ENCODE measurements at places on chromosomes 13 and 19.

DNA sequence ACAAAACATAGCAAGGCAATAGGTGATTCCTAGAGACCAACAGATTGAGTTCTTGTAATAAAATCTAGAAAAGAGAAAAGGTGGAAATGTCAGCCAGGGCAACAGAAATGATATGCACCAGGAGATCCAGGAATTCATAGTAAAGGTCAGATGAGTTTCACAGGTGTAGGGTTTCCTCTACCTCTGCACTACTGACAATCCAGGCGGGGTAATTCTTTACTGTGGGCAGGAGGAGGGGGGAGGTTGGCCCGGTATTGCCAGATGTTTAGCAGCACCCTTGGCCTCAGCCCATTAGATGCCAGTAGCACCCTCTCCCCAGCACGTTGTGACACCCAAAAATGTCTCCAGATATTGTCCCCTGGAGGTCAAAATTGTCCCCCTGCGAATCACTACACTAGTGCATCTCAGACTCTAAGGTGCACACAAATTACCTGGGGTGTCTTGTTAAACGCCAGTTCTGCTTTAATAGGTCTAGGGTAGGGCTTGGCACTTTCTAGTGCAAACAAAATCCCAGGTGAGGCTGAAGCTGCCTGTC, 3.5 kb upstream of the UBAC2 start:
- H3K27me3 ChIP-seq = no peaks in the 10 kb centered on the region
- no peak overlapping the region for H3K27ac ChIP-seq
- H3K4me1 ChIP-seq = no peaks in the 10 kb centered on the region
- no peak overlapping the region for H3K4me3 ChIP-seq
- no peaks in the 10 kb centered on the region for H3K36me3 ChIP-seq

- H3K27me3 ChIP-seq = no peaks in the 10 kb centered on the region
- no peaks in the 10 kb centered on the region for H3K36me3 ChIP-seq
- DNase-seq = no peak
- no peaks in the 10 kb centered on the region for H3K4me1 ChIP-seq
- no peak overlapping the region for H3K27ac ChIP-seq
Measured at GRCh38 chr19:40174092-40174491, 17.1 kb upstream of the MAP3K10 start.

DNA sequence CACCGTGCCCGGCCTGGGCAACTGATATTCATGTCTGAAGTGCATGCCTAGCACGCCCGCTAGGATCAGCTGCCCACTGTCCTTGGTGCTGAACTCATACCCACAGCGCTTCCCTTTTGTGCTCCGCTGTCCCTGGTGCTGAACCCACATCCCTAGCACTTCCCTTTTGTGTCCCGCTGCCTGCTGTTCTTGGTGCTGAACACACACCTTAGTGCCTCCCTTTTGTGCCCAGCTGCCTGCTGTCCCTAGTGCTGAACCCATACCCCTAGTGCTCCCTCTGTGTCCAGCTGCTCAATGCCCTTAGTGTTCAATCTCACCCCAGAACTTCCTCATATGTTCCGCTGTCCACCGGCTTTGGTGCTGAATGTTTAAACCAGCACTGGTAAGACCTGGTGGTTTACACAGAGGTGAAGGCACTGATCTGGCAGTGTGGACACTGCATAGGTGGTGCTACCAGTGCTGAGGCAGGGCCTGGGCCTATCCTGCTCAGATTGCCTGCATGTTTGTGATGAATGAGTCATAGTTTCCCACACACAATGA, 26.3 kb upstream of the SIGLEC11 start:
- H3K36me3 ChIP-seq = peaks cover 77% of the 10 kb centered on the region
- no peak overlapping the region for H3K4me3 ChIP-seq
- no peaks in the 10 kb centered on the region for H3K4me1 ChIP-seq
- H3K27ac ChIP-seq = no peak overlapping the region
- peak; percentile 80 for DNase-seq
- no peaks in the 10 kb centered on the region for H3K27me3 ChIP-seq

DNA sequence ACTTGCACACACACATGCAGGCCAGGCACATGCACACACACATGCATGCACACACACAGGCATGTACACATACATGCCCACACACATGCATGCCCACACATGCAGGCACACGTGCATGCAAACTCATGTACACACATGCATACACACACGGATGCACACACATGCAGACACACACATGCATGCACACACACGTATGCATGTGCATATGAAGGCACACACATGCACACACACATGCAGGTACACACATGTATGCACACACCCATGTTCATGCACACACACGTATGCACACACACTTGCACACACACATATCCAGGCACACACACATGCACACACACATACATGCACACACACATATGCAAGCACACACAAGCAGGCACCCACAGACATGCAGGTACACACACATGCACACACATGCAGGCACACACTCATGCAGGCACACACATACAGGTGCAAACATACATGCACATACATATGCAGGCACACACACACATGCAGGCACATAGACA, 278.1 kb downstream of the LHFPL6 start:
- no peak overlapping the region for H3K27ac ChIP-seq
- no peaks in the 10 kb centered on the region for H3K27me3 ChIP-seq
- H3K4me1 ChIP-seq = no peaks in the 10 kb centered on the region
- no peak for DNase-seq
- H3K4me3 ChIP-seq = no peak overlapping the region

DNA sequence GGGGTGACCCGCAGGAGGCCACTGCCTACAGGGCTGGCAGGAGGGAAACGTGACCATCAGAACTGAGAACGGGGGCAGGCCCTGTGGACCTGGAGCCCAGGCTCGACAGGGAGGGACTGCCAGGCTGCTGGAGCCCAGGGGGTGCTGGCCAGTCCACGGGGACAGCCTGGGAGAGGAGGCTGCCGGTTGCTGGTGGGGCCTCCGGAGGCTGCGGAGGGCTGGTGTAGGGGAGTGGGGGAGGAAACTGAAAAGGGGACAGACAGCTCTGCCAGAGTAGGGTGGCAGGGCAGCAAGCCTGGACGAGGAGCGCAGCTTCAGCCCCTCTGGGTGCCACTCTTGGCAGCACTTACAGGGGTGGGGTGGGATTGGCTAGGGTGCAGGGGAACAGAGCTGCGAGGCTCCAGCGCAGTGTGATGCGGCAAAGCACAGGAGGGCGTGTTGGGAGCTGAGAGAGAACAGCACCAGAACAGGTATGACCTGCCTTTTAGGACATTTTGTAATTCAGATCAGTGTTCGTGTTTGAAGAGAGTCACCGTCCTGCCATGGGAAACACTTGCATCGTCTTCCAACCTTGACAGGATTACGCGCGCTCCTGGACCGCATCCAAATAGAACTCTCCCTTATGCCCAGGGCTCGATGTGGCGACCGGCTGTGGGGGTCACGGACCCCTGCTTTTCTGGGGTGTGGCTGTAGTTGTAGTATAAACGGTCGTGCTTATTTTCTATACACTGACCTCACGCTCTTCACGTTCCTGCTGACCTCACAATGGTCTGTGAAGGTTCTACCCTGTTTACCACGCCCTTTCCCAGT, 19.9 kb upstream of the ARHGEF7 start:
- DNase-seq = no peak
- peaks cover 19% of the 10 kb centered on the region for H3K27me3 ChIP-seq
- H3K4me1 ChIP-seq = no peaks in the 10 kb centered on the region
- H3K4me3 ChIP-seq = no peak overlapping the region
- H3K27ac ChIP-seq = no peak overlapping the region

- peaks cover 6% of the 10 kb centered on the region for H3K4me1 ChIP-seq
- H3K36me3 ChIP-seq = no peaks in the 10 kb centered on the region
- H3K27ac ChIP-seq = no peak overlapping the region
- H3K27me3 ChIP-seq = no peaks in the 10 kb centered on the region
- H3K4me3 ChIP-seq = no peak overlapping the region
Measured at GRCh38 chr19:16074488-16075365, 1.6 kb upstream of the TPM4 start.

DNA sequence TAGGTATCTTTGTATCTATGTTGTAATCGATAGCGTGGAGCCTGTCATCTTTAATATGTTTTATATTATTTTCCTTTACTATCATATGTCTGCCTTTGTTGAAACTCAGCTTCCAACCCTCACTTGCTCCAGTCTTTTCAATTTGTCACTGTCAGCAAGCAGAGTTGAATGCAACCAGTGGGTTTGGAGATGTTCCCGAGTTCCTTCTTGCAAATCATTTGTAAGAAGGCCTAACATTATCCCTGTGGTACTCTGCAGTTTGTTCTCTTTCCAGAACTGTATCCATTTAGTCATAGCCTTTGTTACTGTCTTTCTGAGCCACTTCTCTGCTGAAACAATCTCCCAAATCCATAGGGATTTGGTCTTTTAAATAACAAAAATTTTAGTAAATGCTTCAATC, 41.8 kb downstream of the RNASEH2B start:
- no peaks in the 10 kb centered on the region for H3K4me1 ChIP-seq
- no peaks in the 10 kb centered on the region for H3K27me3 ChIP-seq
- DNase-seq = no peak
- no peak overlapping the region for H3K4me3 ChIP-seq
- peaks cover 4% of the 10 kb centered on the region for H3K36me3 ChIP-seq

- H3K27me3 ChIP-seq = no peaks in the 10 kb centered on the region
- no peaks in the 10 kb centered on the region for H3K4me1 ChIP-seq
- no peak overlapping the region for H3K4me3 ChIP-seq
Measured at GRCh38 chr19:30856786-30857185, 484.6 kb downstream of the ZNF536 start.

DNA sequence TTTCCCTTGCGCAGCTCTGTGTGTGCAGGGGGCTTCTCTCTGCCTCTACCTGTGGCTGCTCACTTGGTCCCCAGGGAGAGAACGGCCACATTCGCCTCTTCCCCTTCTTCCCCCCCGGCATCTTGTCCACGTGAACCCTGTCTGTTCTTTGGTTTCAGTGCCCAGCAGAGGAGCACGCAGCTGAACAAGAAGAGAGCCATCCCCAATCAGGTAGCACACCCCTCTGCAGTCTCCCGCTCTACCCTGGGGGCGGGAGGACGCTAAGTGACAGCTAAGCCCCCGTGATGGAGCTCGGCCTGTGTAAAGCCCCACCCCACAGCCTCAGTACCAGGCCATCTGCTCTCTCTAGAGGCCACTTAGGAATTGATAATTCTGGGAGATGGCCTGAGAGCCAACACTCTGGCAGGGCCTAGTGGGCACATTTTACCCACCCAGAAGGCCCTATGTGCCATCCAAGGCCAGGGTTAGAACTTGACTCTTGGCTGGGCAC, 30.2 kb downstream of the TMED1 start:
- H3K36me3 ChIP-seq = peaks cover 25% of the 10 kb centered on the region
- H3K4me3 ChIP-seq = no peak overlapping the region
- H3K4me1 ChIP-seq = peaks cover 4% of the 10 kb centered on the region
- H3K27ac ChIP-seq = no peak overlapping the region
- H3K27me3 ChIP-seq = no peaks in the 10 kb centered on the region
- DNase-seq = no peak

- H3K4me3 ChIP-seq = no peak overlapping the region
- no peak for DNase-seq
- H3K4me1 ChIP-seq = no peaks in the 10 kb centered on the region
- H3K27ac ChIP-seq = no peak overlapping the region
Measured at GRCh38 chr13:21014139-21014501, 47.3 kb downstream of the LATS2 start.

GRCh38 chr13:29105779-29106178, 285.6 kb downstream of the MTUS2 start:
- H3K27ac ChIP-seq = no peak overlapping the region
- no peak overlapping the region for H3K4me3 ChIP-seq
- no peaks in the 10 kb centered on the region for H3K27me3 ChIP-seq
- H3K36me3 ChIP-seq = no peaks in the 10 kb centered on the region
- no peak for DNase-seq
- H3K4me1 ChIP-seq = no peaks in the 10 kb centered on the region

DNA sequence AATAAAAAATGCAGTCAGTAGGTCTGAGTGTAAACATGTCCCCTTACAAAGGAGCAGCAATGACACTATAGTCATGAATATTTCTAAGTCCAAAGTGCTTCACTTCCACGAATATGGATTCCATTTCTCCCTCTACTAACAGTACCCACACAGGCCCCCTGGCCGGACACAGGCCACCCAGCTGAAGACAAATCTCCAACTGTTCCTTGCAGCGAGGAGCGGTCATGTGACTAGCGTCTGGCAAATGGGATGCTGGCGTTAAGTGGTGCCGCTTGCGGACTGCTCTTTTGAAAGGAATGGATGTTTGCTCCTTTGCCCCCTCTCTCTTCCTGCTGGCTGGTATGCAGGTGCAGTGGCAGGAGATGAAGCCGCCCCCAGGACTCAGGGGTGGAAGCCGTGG, 16.2 kb downstream of the PPP1R12C start:
- no peaks in the 10 kb centered on the region for H3K4me1 ChIP-seq
- H3K4me3 ChIP-seq = no peak overlapping the region

DNA sequence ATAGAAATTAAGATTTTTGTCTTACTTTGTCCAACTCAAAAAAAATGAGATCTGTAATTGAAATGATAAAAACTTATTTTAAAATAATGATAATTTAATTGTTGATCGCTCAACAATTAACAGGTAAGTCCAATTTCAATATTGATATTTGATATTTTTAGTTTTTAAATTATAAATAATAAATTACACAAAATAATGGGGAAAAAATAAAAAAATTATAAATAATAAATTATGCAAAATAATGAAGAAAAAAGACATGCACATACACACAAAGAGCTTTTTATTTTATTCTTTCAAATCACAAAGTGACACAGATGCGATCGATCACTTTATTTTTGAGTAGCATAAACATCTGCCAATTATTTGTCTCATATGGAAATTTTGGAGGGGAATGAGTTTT, 40.8 kb downstream of the KCTD12 start:
- DNase-seq = no peak
- H3K27ac ChIP-seq = no peak overlapping the region
- H3K36me3 ChIP-seq = no peaks in the 10 kb centered on the region

DNA sequence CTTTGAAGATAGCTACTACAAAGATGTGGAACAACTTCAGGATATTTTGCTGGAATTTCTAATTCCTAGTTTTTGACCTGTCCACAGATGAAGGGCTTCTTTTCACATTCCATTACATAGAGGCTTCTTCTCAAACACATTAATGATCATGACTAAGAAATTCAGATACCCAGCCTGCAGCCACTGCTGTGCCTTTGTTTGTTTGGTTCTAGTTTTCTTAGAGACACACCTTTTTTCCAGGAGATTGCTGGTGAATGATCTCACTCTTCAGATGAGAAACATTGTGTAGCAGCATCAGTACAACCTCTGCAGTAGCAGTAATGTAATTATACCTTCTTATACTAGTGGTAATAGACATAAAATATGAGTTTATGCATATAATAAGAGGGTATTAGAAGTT, 5.0 kb downstream of the TDRD3 start:
- peaks cover 12% of the 10 kb centered on the region for H3K4me1 ChIP-seq
- no peaks in the 10 kb centered on the region for H3K36me3 ChIP-seq
- DNase-seq = peak; percentile 41
- H3K27ac ChIP-seq = no peak overlapping the region

All from small intestine (tissue), 16 donors.